GM03348 (cell line): ENCODE measurements at places on chromosomes 13 and 19.
A peak's percentile ranks its signal among the peaks of the same experiment; 100 is the strongest.

DNA sequence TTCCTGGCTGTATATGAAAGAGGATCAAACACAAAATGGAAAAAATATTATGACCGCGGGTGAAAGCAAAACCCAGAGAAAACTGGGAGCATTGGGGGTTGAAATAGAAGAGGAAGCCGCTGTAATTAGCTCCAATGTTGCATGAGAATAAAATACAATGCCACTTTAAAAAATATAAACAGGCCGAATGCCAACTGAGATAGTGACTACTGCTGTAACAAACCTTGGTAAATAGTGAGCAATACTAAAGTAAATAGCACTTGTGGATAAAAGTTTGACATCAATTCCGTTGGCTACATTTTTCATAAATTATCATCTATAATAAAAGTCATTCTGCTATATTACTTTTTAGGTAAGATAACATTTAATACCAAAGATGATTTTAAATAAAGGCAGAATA is 395.8 kb upstream of the MIR17HG start:
- DNase-seq, result no peak

- DNase-seq, result no peak
These were observed 28.9 kb downstream of the HPN start for GRCh38 chr19:35070471-35070870.

GRCh38 chr19:30090476-30090875 is 148.4 kb downstream of the URI1 start:
- no peak for DNase-seq

DNA sequence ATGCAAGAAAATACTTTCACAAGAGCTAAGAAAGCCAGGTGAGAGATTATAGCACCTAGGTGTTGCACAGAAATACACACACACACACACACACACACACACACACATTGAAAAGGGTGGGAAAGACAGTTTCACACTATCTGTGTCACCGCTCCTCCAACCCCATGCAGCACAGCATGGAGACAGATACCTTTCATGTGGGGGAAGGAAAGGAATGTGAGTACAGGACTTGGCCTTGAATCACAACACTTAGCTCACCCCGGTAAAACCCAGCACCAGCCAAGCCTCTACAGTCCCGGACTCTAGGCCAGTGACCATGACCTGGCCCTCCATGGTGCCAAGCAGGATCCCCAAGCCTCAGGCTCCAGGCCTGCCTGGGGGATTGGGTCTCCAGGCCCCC is 462.0 kb upstream of the SPRY2 start:
- no peak for DNase-seq

GRCh38 chr19:55442372-55442961 is 633 bp downstream of the SHISA7 start:
- DNase-seq, result no peak

GRCh38 chr13:110251193-110251819 is 55.7 kb downstream of the COL4A1 start:
- DNase-seq, result no peak

DNA sequence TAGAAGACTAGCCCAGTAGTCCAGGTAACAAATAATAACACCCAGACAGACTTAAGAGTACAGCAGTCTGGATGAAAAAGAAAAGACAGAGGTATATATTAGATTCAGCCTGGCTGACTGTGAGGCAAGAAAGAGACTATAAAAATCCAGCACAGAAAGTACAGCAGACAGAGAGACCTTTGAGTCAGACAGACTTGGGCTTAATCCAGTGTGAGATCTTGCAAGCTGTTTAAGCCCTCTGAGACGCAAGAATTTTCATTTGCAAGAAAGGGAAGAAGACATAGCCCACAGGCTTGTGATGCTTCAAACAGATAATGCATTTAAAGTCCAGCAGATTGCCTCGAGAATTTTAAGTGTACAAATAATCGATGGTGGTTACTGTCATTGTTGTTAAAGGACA is 471.4 kb downstream of the LIG4 start:
- DNase-seq, result no peak

DNA sequence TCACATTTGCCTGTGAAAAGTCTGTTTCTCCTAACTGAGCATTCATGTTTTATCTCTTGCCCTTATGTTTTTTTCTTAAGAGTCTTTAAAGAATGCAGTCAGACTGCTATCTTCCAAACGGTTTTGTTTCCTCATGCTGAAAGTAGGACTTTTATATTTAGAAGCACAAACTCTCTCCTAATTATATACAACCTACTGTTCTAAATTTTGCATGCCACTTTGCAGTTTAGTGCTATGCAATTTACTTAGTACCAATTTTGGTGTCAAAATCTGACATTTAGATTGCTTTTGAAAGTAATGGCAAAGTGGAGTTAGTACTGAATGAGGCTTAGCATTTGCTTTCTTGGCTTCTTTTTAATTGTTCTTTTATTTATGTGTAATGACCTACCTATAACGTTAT is 55.1 kb upstream of the PCDH20 start:
- DNase-seq, result no peak

- peak; percentile 39 for DNase-seq
These were observed 1.6 kb downstream of the GATAD2A start for GRCh38 chr19:19406878-19407632.

GRCh38 chr19:15316498-15316897 is 15.8 kb downstream of the BRD4 start:
- no peak for DNase-seq

GRCh38 chr13:112184261-112184660 is 117.3 kb downstream of the SOX1 start:
- no peak for DNase-seq

- no peak for DNase-seq
These were observed 4.0 kb downstream of the FXYD3 start for GRCh38 chr19:35119578-35120155.

- DNase-seq, result peak; percentile 80
These were observed 8.9 kb downstream of the OCEL1 start for GRCh38 chr19:17234911-17235299.

GRCh38 chr19:14369399-14370168 is 11.7 kb upstream of the ADGRE5 start:
- peak; percentile 47 for DNase-seq

DNA sequence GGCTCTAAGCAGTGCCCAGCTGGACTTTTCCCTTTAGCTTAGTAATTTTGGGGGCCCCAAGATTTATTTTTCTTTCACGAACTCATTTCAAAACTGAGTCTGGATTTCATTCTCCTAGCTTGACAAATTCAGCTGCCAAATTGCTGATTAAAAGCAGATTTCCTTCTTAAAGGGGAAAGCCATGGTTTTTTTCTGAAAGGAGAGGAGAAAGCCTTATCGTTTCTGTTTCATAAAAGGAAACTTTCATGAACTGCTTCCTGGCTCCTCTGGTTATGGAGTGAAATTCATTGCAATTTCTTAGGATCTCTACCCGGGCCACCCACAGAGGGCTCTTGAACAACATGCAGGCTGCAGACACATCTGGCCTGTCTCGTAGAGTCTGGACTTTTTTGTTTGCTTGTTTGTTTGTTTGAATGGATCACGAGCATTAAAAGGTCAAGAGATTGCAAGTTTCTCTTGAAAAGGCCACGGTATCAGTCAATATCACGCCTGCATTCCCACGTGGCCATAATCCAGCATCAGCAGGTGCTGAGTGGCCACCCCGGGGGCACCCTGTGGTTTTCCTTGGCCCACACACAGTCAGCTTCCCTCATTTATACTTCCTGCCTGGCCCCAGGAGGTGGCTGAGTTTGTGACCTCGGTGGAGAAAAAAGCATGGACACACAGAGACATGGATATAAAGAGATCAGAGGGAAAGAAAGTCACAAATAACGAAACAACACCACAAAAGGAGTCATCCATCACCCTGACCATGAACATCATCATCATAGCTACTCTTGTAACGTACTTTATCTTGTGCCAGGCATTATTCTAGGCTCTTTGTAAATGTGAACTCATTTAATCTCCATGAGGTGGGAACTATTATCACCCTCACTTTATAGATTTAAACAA is 10.5 kb upstream of the KLK4 start:
- no peak for DNase-seq

DNA sequence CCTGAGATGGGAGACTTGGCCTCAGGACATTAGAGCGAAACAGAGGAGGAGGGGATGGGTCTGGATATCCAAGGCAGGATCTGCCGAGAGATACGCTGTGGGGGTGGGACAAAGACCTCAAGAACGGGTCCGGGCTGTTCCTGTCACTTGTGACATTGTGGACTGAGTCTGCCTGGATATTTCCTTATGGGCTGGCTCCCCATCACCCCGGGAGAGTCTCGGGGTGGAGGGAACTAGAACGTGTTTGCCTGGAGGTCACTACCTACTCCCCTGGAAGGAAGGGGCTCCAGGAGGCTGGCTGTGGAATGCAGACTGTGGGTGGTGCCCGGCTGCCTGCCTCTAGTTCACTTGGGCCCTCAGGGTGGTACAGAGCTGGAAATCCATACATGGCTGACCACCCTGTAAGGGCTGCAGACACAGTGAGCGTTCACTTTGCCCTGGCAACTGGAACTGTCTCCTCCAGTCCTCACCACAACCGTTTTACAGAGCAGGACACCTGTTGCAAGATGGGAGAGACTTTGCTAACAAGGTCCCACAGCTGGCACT is 26.4 kb downstream of the DNM2 start:
- no peak for DNase-seq

- no peak for DNase-seq
These were observed 6.0 kb downstream of the PCDH8 start for GRCh38 chr13:52842441-52842840.

GRCh38 chr19:40598918-40599307 is 2.3 kb upstream of the LTBP4 start:
- no peak for DNase-seq

DNA sequence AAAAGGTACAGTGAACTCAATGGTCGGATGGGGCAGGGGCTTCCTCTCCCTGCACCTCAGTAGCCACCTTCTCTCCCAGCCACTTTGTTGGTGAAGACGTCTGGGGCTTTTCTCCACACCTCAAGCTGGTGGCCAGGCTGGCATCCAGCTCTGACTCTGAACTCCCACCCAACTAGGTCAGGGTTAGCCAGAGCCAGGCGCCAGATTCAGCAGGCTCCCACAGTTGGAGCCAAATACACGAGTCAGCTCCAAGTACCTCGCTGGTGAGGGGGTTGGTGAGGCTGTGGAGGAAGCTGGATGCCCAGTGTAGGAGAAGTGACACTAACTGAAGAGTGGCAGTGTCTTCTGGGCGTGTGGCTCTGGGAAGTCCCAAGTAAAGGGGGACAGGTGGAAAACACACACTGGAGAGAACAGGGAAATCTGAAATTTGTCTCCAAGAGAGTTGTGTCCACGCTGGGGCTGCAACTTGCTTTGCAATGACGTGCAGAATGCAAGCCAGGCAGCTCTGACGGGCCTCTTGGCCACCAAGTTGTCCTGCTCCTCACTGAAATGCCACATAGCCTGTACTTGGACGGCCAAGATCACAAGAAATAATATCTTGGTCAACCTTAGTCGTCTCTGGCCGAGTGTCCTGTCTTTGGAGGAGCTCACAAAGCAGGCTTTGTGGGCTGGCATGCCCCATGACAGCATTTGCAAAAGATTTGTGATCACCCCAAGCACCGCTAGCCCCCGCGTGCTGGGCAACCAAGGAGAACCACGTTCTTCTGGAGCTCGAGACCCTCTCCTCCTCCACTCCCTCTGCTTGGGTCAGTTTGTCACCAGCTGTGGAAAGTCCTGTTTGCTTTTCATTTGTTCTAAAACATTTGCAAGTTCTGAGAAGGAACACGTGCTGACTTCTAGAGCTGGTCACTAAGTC is 18.1 kb downstream of the SLC7A1 start:
- no peak for DNase-seq

GRCh38 chr19:29366757-29367156 is 153.8 kb upstream of the UQCRFS1 start:
- DNase-seq, result no peak

DNA sequence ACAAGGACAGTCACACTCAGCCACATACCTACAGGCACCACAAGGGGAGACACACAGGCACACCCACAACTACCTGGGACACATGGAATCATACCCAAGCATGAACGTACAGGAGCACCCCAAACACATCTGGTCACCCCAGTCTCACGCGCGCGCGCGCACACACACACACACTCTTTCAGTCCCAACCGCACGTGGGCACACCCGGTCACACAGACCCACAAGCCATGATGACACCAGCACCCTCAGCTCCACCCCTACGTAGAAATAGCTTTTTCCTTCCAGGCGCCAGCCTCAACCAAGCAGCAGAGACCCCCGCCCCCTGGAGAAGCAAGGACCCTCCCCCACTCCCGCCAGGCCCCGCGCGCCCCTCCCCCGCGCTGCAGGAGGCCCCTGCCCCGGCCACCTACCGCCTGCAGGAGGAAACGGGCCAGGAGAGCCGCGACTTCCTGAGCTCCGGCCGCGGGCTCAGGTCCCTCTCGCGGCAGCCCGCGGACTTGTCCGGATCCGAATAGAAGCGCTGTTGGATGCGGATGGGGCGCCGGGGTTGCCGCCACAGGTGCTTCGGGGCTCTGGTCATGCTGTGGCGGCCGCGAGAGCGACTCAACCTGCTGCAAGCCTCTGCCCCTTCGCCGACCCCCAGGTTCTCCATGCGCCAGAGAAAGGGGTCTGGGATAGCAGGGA is 6.4 kb upstream of the PDE4C start:
- no peak for DNase-seq

DNA sequence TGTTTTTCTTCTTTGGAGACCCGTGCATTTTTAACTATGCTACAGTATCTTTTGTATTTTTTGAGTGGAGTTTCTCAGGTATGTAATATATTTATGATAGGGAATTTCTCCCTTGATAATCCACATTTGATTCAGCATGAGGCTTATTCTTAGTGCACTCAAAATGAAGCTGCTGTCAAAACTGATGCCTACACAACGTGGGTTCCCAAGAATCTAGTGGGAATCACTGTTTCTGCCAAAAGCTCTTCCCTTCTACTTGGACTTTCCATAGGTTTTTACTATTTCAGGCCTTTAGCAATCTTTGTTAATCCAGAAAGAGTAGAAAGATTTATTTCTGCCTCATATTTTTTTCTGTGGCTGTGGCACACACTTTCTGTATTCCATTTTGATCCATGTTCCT is 1003.7 kb downstream of the SLITRK5 start:
- no peak for DNase-seq

- DNase-seq, result peak; percentile 61
These were observed at the start of gene ERFL for GRCh38 chr19:41928221-41928683. TSS of gene ERFL (minus strand) at chr19:41928449. CDS start at chr19:41912919, 15,530 bp downstream.

DNA sequence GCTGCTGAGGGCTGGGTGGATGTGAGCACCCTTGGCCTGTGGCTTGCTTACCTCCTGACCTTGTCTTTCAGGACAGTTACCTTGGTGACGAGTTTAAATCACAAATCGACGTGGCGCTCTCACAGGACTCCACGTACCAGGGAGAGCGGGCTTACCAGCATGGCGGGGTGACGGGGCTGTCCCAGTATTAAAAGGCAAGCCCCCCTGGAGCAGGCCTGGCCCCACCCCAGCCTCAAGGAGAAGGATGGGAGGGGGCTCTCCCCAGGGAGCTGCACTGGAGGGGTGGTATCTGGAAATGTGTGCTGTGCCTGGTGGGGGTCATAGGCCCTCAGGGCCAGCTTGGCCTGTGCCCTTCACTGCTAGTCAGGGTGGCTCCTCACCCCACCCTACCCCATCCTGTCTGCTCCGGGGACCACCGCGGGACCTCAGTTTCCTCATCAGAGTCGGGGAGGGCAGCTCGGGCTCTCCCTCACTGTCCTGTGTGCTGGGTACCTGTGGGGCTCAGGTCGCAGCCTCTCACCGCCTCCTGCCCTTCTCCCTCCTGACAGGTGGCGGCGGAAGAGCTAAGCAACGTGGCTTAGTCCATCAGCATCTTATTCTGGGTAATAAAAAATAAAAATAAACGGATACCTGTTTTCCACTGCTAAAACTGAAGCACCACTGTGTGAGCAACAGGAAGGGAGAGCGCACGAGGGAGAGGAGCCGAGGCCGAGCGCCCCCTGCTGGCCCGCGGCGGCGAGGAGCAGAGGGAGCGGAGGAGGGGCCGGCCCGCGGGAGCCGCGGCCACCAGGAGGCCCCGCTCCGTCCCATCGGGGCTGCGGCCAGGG is 29.8 kb downstream of the CERS1 start:
- peak; percentile 95 for DNase-seq

- peak; percentile 87 for DNase-seq
These were observed 34.6 kb upstream of the KATNAL1 start for GRCh38 chr13:30341815-30342570.
